Omental fat pad (tissue), 4 donors: ENCODE measurements at places on chromosomes 4 and X.

DNA sequence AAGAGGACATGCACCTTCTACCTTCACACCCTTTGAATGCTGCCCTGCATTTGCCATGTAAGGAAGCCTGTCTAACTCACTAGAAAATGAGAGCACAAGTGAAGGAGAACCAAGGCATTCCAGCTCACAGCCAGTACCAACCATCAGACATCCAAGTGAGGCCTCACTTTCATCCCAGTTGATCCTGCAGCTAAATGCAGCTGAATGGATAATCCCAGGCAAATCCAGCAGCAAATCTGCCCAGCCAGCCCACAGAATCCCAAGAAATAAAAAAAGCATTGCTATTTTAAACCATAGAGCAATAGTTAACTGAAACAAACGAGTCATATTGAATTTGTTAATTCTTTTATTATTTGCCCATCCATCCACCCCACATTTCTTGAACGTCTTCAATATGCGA, 112.5 kb downstream of the C4orf33 start:
- no peak for DNase-seq

DNA sequence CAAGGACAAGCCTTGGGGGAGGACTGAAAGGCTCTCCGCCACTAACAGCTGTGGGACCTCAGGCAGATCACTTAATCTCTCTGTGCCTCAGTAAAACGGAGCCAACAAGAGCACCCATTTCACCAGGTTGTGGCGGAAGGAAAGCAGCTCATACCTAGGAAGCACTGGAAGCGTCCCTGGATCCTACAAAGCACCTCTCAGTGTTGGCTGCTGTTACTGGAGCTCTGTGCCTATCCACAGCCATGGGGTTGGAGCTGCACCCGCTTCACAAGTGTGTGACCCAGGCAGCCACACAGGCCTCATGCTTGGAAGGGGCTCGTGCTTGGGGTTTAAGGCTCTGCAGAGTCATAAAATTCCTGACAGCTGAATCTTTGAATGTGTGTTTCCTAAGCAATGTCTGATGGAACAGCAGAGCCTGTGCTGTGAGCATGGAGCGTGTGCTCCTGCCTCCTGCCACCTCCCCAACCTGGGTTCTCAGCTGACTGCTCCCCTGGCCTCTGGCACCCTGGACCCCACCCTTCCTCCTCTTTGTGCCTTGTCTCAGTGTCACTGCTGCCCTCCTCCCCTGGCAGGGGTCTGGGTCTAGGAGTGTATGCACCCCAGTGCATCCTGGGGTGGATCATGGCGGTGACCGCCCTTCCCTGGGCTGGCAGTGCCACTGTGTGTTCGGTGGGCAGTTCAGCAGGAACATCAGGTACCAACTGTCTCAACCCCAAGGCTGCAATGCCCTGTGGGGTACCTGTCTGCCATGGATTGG, 14.4 kb upstream of the MAN2B2 start:
- no peak for DNase-seq

- no peak for DNase-seq
These were observed 29.4 kb upstream of the OPHN1 start for GRCh38 chrX:68462653-68463052.

DNA sequence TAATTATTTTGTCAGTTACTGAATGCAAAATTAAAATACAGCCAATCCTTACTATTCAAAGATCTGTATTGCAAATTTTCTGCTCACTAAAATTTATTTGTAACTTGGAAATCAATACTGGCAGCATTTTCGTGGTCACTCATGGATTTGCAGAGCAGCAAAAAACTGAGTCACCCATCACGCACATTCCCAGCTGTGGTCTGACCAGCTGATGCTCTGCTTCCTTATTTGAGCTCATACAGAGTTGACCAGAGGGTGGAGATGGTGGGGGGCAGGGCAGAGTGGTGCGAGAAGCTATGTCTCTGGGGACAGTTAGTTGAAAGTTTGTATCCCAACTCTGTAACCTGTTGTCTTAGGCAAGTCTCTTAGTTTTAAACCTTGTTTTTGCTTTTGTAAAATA, 214.8 kb downstream of the SPCS3 start:
- no peak for DNase-seq

DNA sequence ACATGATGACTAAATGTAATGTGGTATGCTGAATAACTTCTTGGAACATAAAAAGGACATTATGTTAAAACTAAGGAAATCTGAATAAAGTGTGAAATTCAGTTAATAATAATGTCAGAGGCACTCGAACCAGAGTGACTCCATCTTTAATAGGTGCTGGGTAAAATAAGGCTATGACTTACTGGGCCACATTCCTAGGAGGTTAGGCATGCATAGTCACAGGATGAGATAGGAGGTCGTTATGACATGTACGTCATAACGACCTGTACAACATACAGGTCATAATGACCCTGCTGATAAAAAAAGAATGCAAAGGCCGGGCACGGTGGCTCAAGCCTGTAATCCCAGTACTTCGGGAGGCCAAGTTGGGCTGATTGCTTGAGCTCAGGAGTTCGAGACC, 28.9 kb upstream of the OPHN1 start:
- no peak for DNase-seq

- DNase-seq: no peak
These were observed at the start of gene FGFBP2 for GRCh38 chr4:15963001-15963451. Gene FGFBP2 (minus strand): TSS chr4:15963175. CDS start chr4:15963129, 46 bp downstream.

DNA sequence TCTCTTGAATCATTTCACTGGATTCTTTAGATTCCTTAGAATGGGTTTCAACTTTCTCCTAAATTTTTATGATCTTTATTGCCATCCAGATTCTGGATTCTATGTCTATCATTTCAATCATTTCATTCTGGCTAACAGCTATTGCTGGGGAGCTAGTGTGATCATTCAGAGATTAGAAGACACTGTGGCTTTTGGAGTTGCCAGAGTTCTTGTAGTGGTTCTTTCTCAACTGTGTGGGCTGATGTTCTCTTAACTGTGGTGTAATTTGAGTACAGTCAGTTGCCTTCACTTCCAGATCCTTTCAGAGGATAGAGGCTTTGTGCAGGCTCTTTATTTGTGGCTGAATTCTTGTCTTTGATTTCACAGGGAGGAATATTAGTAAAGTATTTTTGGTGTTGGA, 12.1 kb upstream of the CSN2 start:
- DNase-seq: no peak

- no peak for DNase-seq
These were observed 191.6 kb downstream of the VEGFC start for GRCh38 chr4:176601124-176601523.

DNA sequence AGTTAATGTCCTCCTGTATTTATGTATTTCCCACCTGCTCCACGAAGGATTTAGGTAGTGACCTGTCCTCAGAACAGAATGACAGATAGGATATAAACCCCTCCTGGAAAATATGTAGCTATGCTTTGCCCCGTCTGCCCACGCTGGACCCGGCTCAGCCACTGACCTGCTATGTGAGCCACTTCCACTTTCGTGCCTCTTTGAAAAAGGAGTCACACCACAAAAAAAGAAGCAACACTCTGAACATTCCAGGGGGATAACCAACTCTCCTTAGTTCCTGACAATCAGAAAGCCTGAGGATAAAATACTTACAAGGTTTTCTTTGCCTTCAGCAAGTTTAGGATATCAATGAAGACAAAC, 11.1 kb downstream of the ACSL1 start:
- no peak for DNase-seq
